Muscle of leg (tissue), 16 donors: ENCODE measurements at places on chromosomes 12 and 14. TPM values are rescaled to one million over a fixed set of nuclear protein-coding genes. Genes with fewer than 3 reads are reported as not detected.

KRT77 gene
- total RNA-seq: not detected

- H3K4me1 ChIP-seq: no peaks in the 10 kb centered on the region
- no peak overlapping the region for H3K27ac ChIP-seq
Observed at GRCh38 chr12:46005823-46006222, 15.4 kb upstream of the SCAF11 start.

DNA sequence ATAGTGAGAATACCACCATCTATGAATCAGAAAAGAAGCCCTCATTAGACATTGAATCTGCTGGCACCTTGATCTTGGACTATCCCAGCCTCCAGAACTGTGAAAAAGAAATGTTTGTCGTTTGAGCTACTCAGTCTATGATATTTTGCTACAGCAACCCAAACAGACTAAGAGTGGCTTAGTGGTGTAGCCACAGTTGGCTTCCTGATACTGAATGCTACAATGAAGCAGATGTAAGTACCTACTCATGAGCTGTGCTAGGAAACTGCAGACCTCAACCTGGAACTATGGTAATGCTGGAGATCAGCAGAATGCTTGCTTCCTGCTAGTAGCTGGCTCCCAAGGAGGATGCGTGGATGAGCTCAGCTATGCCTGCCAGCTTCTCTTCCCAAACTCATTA, 268.6 kb upstream of the CRY1 start:
- H3K27me3 ChIP-seq: peaks cover 4% of the 10 kb centered on the region
- no peaks in the 10 kb centered on the region for H3K4me1 ChIP-seq
- H3K27ac ChIP-seq: no peak overlapping the region
- no peaks in the 10 kb centered on the region for H3K36me3 ChIP-seq
- H3K4me3 ChIP-seq: no peak overlapping the region
- no peak for DNase-seq

DNA sequence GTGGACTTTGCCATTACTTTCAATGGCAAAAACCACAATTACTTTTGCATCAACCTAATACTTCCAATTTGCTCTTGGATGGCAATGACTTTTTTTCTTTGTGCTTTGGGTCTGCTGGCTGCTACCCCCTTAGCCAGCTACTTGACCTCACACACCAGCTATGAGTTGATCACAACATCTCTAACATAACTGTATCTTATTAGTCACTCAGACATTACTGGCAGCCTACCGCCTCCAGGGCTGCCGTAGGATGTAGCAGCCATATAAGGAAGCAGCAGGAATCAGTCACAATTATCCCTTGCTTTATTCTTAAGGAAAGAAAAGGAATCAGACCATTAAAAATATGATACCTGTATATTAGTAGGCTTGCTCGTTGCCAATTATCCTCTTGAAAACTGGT, 260.5 kb downstream of the ADAMTS20 start:
- no peak overlapping the region for H3K27ac ChIP-seq
- no peaks in the 10 kb centered on the region for H3K27me3 ChIP-seq
- no peaks in the 10 kb centered on the region for H3K36me3 ChIP-seq
- no peak overlapping the region for H3K4me3 ChIP-seq

DNA sequence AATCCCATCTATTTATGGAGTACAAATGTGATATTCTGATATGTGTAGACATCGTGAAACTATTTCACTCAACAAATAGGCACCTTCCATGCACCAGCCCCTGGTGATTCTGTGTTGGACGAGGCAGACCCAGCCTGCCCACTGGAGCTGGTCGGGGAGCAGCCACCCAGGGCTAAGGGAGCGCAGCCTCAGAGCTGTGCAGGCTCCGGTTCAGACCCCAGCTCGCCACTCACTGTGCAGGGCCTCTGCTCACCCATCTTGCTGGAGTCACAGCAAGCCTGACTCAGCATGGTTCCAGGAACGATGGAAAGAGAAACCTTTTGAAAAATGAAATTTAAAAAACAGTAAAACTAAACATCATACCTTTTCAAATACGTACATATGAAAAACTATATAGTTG, 52.3 kb upstream of the BCL11B start:
- peaks cover 7% of the 10 kb centered on the region for H3K27me3 ChIP-seq
- no peak overlapping the region for H3K27ac ChIP-seq
- H3K4me3 ChIP-seq: no peak overlapping the region
- H3K4me1 ChIP-seq: peaks cover 5% of the 10 kb centered on the region
- no peak for DNase-seq

- H3K27me3 ChIP-seq: no peaks in the 10 kb centered on the region
- no peak overlapping the region for H3K4me3 ChIP-seq
- H3K36me3 ChIP-seq: peaks cover 6% of the 10 kb centered on the region
- peaks cover 21% of the 10 kb centered on the region for H3K4me1 ChIP-seq
- no peak for DNase-seq
Observed at GRCh38 chr12:110739894-110740293, 2.8 kb downstream of the PPP1CC start.

DNA sequence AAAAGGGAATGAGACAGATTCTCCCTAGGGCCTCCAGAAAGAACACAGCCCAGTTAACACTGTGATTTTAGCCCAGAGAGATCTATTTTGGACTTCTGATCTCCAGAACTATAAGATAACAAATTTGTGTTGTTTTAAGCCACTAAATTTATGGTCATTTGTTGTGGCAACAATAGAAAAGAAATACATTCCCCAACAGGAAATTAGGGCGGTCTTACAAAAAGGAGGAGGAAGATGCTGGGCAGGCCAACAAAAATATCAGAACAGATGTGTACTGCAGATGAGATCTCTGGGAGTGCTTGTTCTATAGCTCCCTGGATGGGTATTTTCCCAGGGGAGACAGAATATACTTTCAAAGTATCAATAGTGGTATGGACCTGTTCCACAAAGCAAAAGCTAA, 32.0 kb upstream of the SOCS2 start:
- H3K36me3 ChIP-seq: peaks cover 7% of the 10 kb centered on the region
- peak; percentile 53 for DNase-seq
- no peak overlapping the region for H3K4me3 ChIP-seq
- peaks cover 18% of the 10 kb centered on the region for H3K4me1 ChIP-seq
- H3K27ac ChIP-seq: peak overlapping the region; percentile 17

GRCh38 chr14:54785136-54785777, 117.4 kb downstream of the GCH1 start:
- H3K27me3 ChIP-seq: no peaks in the 10 kb centered on the region
- H3K36me3 ChIP-seq: peaks cover 79% of the 10 kb centered on the region
- H3K4me1 ChIP-seq: peaks cover 38% of the 10 kb centered on the region
- H3K27ac ChIP-seq: peak overlapping the region; percentile 90
- no peak overlapping the region for H3K4me3 ChIP-seq
- peak; percentile 47 for DNase-seq

DNA sequence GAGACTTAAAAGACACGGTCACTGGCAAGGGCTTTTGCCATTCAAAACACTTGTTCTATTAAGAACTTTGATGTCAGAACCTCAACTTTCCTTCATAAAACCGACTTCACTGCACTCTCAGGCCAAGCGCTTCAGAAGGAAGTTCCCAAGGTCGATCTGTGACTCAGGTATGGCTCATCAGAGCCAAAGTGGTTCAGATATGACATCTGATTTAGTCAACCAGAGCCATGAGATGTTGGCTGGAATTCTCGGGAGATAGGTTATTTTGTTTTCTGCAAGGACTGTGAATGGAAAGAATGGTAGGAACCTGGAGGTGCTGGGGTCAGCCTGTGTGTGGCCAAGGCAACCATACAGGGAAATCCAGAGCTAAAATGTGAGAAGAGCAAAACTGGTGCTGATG, 445.6 kb downstream of the GLT1D1 start:
- no peak overlapping the region for H3K27ac ChIP-seq
- DNase-seq: no peak
- no peaks in the 10 kb centered on the region for H3K27me3 ChIP-seq

AQP2 gene
- total RNA-seq: not detected

DNA sequence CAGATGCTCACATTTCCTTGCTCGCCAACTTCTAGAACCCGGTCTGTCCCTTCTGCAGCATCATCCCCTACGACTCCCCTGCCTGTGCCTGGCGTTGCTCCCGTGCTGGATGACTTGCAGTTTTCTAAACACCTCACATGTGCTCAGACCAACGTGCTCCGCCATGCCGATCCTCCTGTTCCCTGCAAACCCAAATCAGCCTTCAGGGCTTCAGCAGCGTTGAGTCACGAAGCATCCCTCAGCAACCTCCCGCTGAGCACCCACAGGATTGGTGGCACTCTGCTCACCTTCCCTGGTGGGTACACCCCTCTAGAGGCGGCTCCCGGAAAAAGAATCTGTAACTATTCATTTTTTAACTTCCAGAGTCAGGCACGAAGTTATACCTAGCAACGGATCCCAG, 2.8 kb upstream of the PIWIL1 start:
- no peak for DNase-seq
- no peak overlapping the region for H3K27ac ChIP-seq
- no peak overlapping the region for H3K4me3 ChIP-seq
- H3K27me3 ChIP-seq: peaks cover 22% of the 10 kb centered on the region
- no peaks in the 10 kb centered on the region for H3K36me3 ChIP-seq

ETV6 gene
- total RNA-seq: 7.6 TPM

DNA sequence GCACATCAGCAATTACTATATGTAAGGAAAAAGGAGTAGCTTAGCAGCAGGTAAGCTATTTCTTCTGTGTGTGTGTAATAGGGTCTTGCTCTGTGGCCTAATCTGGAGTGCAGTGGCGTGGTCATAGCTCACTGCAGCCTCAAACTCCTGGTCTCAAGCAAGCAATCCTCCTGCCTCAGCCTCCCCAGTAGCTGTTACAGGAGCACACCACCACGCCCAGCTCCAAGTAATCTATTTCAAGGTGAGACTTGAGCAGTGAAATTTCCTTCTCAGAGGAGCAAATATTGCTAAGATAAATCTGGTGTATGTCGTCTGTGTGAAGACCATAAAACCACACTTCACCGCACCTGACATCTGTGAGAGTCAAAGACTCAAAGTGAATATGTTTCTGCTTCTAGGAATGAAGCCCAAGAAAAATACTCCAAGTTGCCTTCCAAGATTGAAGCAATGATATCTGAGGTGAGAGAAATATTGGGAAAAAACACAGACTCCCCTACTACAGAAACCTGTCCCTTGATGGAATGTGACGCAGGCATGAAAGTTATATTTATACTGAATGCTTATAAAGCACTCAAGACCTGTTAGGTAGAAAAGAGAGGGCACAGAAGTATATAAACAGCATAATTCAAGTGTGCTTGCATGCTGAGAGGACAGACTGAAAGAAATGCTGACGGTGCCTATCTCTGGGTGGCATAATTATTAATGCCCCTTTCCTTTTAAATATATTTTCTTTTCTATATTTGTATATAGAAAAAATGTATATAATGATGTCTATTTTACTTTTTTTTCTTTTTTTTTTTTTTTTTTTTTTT, 2.5 kb upstream of the SELPLG start:
- H3K27ac ChIP-seq: peak overlapping the region; percentile 10
- H3K4me1 ChIP-seq: peaks cover 73% of the 10 kb centered on the region
- peaks cover 3% of the 10 kb centered on the region for H3K27me3 ChIP-seq

PRIM1 gene
- total RNA-seq: 12.2 TPM

CLEC7A gene
- total RNA-seq: 1.2 TPM

DNA sequence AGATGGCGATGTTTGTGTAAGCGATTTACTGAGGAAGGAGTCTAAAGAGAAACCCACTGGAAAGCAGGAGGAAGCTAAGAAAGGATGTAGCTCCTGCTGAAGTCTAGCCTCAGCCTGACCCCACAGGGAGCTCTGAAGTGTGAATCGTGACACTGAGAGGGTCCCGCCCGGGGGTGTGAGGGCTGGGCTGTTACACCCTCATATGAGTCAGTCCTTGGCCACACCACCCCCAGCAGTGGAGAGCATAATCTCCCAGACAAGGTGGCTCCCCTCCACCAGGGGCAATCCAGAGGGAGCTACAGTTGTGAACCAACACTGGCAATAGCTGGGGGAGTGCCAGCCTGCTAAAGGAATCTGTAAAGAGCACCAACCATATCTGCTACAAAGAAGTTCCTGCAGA, 31.5 kb downstream of the SVOP start:
- H3K36me3 ChIP-seq: no peaks in the 10 kb centered on the region
- no peak overlapping the region for H3K27ac ChIP-seq
- H3K4me3 ChIP-seq: no peak overlapping the region
- no peak for DNase-seq

DNA sequence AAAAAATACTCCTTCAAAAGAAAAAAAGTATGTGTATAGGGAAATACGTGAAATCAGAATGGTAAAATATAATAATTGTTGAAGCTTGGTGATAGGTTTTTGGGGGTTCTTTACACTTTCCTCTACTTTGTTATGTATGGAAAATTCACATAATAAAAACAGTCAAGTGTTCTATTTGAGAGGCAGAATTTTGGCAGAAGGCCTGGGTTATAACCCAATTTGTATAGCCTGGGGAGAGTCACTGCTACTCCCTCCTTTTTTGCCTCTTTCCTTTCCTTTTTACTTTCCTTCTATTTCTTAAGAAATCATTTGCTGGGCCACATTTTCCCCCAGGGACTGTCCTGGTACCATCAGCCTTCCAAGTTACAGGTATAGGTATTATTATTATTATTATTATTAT, 105.7 kb downstream of the CRADD start:
- no peak overlapping the region for H3K27ac ChIP-seq
- no peaks in the 10 kb centered on the region for H3K27me3 ChIP-seq
- no peak for DNase-seq
- H3K36me3 ChIP-seq: no peaks in the 10 kb centered on the region

TSPAN11 gene
- total RNA-seq: 9.1 TPM

- H3K4me3 ChIP-seq: no peak overlapping the region
- DNase-seq: peak; percentile 78
- no peaks in the 10 kb centered on the region for H3K36me3 ChIP-seq
- peaks cover 69% of the 10 kb centered on the region for H3K4me1 ChIP-seq
Observed at GRCh38 chr14:104981699-104982541, 3.7 kb upstream of the CLBA1 start.

DNA sequence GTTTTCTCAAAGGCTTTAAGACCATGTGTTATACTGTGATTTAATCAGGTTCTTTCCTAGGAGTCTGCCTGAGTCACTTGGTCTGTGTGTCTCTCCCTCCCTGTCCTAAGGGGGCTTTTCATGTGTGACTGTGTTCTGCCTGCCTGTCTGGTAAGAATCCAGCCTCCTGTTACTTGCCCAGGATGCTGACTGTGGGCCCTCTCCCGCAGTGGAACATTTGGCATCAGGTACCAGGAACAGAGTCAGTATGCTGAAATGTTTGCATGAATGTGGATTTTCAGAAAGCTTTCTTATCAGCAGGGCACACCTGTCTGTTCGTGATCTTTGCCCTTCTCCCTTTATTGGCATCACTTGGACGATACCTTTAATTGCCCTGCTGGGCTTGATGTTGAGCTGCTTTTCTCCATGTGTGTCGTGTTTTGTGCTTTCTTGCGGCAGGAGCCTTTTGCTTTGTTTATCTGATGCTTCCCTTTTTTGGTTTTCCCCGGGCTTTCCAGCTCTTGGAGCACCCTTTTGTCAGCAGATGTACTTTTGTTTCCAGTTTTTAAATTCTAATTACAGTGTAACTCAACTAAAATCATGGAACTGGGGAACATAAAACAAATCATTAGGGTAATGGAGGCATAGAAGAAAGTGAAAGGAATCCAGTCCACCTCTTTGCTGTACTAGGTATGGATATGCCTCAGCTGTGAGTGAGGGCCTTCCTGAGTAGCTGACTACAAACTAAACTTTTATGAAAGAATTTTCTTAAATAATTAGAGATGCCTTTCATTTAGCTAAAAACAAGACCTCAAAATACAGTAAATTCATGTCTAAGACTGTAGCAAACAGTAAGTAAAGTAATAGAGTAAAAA, 72.5 kb downstream of the TRAF3 start:
- peak; percentile 44 for DNase-seq
- H3K27ac ChIP-seq: peak overlapping the region; percentile 69
- no peaks in the 10 kb centered on the region for H3K36me3 ChIP-seq

GRCh38 chr14:68729556-68729955, 63.3 kb downstream of the ZFP36L1 start:
- peak overlapping the region; percentile 78 for H3K27ac ChIP-seq
- no peak for DNase-seq

SLC39A2 gene
- total RNA-seq: 0.04 TPM
